Effector memory CD8-positive, alpha-beta T cell (primary cell): ENCODE measurements at places on chromosomes 1 and 21.
A peak's percentile ranks its signal among the peaks of the same experiment; 100 is the strongest.

DNA sequence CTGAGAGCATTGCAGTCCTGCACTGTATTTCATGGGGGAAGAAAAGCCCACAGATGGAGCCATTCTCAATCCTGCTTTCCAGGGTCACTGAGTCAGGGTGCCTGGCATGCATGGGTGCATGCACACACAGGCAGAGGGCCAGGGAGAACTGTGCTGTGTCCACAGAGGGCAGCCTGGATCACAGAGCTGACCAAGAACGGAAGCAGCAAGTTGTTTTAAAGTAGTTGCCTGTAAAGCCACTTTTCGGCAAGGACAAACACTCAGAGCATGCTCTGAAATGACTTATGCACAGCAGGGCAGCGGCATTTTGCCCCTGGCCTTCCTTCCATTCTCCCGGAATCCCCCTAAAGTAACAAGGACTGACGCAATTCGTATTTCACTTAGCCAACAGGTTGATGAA is 3.6 kb downstream of the ERG start:
- no peak for DNase-seq
- H3K4me3 ChIP-seq = no peak overlapping the region
- no peak overlapping the region for H3K27ac ChIP-seq
- H3K36me3 ChIP-seq = no peaks in the 10 kb centered on the region
- H3K4me1 ChIP-seq = no peaks in the 10 kb centered on the region
- H3K27me3 ChIP-seq = peaks cover 36% of the 10 kb centered on the region

- H3K27ac ChIP-seq = no peak overlapping the region
- no peak for DNase-seq
- peaks cover 5% of the 10 kb centered on the region for H3K36me3 ChIP-seq
- H3K4me1 ChIP-seq = peaks cover 16% of the 10 kb centered on the region
- H3K4me3 ChIP-seq = peak overlapping the region; percentile 14
- no peaks in the 10 kb centered on the region for H3K27me3 ChIP-seq
These were observed 12.1 kb upstream of the DEGS1 start for GRCh38 chr1:224170748-224171478.

- peak overlapping the region; percentile 95 for H3K27ac ChIP-seq
- H3K4me1 ChIP-seq = peaks cover 19% of the 10 kb centered on the region
- H3K36me3 ChIP-seq = peaks cover 5% of the 10 kb centered on the region
- DNase-seq = no peak
These were observed 27.0 kb upstream of the IER5 start for GRCh38 chr1:181061487-181061886.

DNA sequence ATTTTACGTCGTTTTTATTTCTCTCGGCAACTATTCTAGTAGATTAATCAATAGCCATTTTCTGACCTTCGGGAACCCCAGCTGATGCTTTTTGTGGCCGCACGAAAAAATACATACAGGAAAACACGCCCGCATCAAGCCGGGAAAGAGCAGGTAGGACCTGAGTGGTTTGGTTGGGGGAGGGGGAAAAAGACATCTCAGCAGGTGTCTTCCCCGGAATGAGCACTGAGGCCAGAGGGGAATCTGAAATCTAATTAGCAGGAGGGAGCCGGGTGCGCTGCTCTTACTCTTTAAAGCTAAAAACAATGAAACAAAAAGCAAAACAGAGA is 618 bp upstream of the FOXD3 start:
- H3K27me3 ChIP-seq = peaks cover 66% of the 10 kb centered on the region
- peak overlapping the region; percentile 76 for H3K4me3 ChIP-seq
- peaks cover 13% of the 10 kb centered on the region for H3K4me1 ChIP-seq
- H3K36me3 ChIP-seq = peaks cover 57% of the 10 kb centered on the region
- DNase-seq = no peak

- DNase-seq = no peak
- no peak overlapping the region for H3K27ac ChIP-seq
- no peak overlapping the region for H3K4me3 ChIP-seq
- no peaks in the 10 kb centered on the region for H3K4me1 ChIP-seq
- no peaks in the 10 kb centered on the region for H3K27me3 ChIP-seq
- peaks cover 4% of the 10 kb centered on the region for H3K36me3 ChIP-seq
These were observed 91.6 kb upstream of the FOXD3 start for GRCh38 chr1:63230722-63231121.

GRCh38 chr1:112363636-112364035 is 32.4 kb upstream of the CTTNBP2NL start:
- DNase-seq = no peak
- peaks cover 7% of the 10 kb centered on the region for H3K36me3 ChIP-seq
- no peak overlapping the region for H3K27ac ChIP-seq
- peaks cover 48% of the 10 kb centered on the region for H3K27me3 ChIP-seq

DNA sequence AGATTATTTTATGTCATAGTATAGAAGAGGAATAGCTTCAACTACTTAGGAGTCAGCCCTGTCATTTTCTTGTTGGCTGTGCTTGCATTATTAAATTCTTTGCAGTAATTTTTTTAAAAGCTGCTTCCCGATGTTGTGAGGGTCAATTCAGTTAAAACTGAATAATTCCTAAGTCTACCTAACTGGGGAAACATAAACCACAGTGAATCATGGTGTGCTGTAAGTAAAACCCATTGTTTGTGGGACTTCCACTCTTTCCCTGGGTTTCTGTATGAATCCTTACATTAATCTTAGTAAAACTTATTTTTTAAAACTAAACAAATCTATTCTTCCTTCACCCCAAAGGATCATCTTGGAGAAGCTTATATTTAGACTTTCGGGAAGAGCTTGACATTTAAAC is 4.4 kb downstream of the SUCO start:
- no peak overlapping the region for H3K4me3 ChIP-seq
- DNase-seq = no peak
- H3K4me1 ChIP-seq = peaks cover 40% of the 10 kb centered on the region
- H3K27me3 ChIP-seq = no peaks in the 10 kb centered on the region

DNA sequence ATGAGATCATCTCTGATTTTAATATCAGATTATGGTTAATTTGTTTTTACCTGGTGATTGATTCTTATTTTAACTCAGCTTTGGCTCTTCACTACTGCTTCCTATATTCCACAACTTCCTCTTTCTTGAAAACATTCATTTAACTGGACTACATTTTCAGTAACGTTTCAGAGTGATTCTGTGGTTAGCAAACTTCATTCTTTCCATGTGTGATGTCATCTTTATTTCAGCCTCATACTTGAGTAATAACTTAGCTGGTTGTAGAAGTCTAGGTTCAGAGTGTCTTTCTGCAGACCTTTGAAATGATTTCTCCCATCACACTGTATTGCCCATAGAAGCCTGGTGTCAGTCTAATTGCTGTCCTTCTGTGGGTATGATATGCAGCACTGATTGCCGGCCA is 36.0 kb upstream of the SLC35F3 start:
- H3K27ac ChIP-seq = no peak overlapping the region
- no peak overlapping the region for H3K4me3 ChIP-seq
- no peaks in the 10 kb centered on the region for H3K36me3 ChIP-seq
- DNase-seq = no peak

- no peak overlapping the region for H3K4me3 ChIP-seq
- H3K27ac ChIP-seq = no peak overlapping the region
- no peaks in the 10 kb centered on the region for H3K36me3 ChIP-seq
- H3K4me1 ChIP-seq = no peaks in the 10 kb centered on the region
- no peak for DNase-seq
- H3K27me3 ChIP-seq = peaks cover 40% of the 10 kb centered on the region
These were observed 110.1 kb downstream of the FOXD2 start for GRCh38 chr1:47547753-47548573.
